ENCODE measurements at places on chromosomes 3 and 15.

GRCh38 chr3:155426524-155427230, 133.2 kb upstream of the STRIT1 start:
- no peak for DNase-seq

GRCh38 chr3:149535333-149535685, 60.8 kb downstream of the TM4SF4 start:
- no peak for DNase-seq

DNA sequence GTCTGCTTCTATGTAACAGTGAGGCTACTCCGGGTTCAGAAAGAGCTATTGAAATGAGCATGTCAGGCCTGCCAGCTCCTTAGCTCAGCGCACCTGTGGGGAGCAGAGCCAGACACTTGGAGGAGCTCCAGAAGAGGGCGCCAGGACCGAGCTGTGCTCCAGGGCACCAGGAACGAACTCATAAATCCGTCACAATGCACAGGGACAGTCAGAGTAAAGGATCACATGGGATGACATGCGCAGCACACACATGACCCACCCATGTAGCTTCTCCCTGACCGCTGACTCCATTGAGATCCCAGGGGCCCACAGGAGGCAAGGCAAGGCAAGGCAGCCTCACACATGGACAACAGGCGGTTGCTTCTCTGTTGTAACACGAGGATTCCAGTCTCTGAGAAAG, 26.0 kb upstream of the GNB5 start:
- DNase-seq, result no peak

- no peak for DNase-seq
Measured at GRCh38 chr3:177887475-177887874, 648.8 kb upstream of the KCNMB2 start.

- DNase-seq, result peak; percentile 20
Measured at GRCh38 chr15:68586274-68586961, 7.6 kb downstream of the CORO2B start.

DNA sequence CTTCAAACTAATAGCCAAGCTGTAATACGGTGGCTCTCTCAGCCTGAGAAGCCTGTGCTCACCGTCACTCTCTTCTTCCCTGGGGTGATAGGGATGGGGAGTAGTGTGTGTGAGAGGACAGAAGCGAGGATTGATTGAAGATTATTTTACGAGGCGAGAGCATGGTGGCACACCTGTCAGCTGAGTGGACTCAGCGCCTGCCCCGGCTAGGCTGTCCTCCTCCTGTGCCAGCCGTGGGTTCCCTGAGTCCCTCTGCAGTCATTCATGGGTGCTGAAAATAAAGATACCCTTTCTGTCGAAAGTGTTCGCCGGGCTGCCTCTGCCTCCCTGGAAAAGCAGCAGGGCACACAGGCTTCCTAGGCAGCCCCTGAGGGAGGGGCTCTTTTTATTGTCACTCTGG, 124.1 kb downstream of the PGPEP1L start:
- DNase-seq, result no peak

GRCh38 chr3:195260280-195260905, 10.6 kb downstream of the XXYLT1 start:
- peak; percentile 17 for DNase-seq

- no peak for DNase-seq
Measured at GRCh38 chr3:64673159-64673715, 14.6 kb downstream of the ADAMTS9 start.

GRCh38 chr3:170331143-170331542, 26.4 kb upstream of the SKIL start:
- no peak for DNase-seq

DNA sequence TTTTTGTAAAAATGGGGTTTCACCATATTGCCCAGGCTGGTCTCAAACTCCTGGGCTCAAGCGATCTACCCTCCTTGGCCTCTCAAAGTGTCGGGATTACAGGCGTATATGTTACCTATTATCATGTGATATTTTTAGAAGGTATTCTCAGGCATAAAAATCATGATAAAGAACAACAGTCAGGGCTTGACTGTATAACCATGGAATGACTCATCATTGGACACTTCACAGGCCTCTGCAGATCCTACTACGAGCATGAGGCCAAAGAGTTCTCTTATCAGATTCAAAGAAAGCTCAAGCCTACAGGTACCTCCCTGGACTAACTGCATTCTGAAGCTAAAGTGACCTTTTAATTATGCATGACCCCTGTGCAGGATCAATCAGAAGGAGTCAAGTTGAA, 91.7 kb upstream of the PRICKLE2 start:
- no peak for DNase-seq

DNA sequence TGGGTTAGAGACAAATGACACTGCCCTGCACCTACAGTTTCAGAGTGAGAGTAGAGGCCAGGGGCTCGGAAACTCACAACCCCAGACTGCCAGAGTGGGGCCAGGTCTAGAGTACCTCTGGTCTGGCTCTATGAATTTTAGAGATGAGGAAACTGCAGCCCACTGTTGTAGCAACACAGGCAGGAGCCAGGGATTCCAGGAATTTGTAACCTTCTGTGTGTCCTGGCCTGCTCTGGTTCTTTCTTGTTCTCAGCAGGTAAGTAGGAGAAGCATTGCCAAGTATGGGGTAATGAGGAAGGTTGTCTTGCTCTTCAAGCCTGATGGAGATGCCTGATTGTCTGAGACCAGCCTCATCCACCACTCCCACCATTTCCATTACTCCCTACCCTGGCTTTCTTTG, 221.8 kb downstream of the UACA start:
- DNase-seq, result no peak

GRCh38 chr15:88605189-88606069, 15.7 kb upstream of the AEN start:
- peak; percentile 27 for DNase-seq

DNA sequence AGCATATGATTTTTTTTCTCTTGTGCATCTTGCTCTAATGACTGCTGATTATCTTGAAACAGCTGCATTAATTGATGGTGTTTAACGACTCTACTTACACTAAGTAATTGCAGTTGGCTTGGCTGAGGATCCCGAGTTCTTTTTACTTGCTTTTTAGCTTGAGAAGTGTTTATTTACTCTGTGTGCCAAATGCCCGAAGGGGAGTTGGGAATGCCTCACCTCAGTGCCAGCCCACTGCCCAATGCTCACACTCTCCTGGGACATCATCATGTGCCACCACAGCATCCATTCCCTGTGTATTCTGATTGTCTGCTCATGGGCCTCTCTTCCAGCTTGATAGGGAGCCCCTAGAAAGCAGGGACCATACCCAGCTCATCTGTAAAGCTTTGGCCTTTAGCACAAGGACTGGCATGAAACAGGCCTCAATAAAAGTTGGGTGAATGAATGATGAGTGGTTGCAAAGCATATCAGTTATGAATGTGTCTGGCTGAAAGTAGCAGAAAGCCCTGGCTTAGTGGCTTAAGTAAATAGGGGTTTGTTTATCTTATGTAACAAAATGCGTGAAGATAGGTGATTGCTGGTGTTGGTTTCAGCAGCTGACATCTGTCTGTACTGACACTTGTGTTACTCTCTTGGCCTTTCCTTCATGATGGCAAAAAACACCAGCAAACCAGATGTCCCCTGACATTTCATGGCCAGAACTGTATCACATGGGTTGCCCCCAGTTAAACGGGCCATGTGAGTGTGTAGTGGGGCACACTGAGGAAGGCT, 8.1 kb downstream of the PXYLP1 start:
- DNase-seq, result no peak

DNA sequence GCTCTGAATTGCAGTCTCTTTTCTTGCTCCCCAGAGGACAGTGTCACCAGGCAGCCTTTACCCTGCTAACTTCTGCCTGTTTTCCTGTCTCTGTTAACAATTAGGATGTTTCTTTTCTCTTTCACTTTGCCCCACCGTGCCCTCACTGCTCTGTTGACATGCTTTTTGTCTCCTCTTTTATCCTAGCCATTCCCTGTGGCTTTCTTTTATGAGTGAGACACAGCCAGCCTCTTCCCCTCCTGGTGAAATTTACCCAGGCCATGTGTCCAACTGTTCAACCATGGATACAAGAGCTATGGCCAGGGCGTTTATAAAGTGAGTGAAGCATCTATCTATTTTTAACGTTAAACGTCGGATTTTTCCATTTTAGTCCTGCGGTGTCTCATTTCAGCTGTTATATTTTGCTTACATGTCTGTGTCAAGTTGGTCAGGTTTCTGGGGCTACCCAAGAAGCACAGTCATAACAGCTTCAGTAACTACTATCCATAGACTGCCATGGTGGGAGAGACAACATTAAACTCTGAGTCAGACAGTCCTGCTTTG, 443.2 kb upstream of the AZI2 start:
- DNase-seq, result no peak

- DNase-seq, result no peak
Measured at GRCh38 chr3:50444782-50445181, 58.7 kb downstream of the CACNA2D2 start.

DNA sequence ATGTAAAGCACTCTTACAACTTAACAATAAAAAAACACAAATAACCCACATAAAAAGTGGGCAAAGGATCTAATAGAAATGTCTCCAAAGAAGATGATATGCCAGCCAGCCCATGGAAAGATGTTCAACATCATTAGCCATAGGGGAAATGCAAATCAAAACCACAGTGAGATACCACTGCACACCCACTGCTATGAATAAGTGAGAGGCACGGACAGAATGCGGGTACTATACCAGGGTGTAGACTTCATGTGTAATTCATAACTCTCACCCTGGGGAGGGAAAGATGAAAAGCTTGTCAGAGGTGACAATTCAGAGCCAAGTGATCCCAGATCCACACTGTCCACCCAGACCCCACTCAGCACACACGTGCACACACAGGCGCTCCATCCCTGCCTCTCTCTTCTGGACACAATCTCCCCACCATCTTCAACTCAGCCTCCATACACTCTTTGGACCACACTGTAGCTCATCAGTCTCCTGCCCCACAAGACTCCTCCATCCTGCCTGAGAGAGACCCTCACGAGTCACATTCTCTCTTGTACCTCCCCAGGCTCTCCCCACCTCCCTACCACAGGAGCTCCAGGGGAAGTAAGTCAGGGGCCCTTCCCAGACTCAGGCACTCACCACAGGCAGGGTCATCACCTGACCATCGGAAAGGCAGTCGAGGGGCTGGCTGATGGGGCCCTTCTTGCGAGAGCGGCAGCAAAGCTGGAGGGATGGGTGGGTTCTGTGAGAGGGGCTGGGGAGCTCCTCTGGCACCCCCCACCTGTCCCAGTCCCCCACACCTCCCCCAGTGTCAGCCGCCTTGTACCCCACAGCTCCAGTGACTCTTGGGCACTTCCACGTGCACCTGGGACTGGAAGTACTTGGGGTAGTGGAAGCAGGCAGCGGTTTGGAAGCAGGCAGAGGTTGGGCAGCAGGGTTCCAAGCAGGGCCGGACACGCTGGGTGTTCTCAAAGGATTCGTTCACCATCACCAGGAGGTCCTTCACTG, 21.3 kb downstream of the PLA2G4E start:
- no peak for DNase-seq

- DNase-seq, result no peak
Measured at GRCh38 chr3:153330901-153331300, 168.9 kb downstream of the RAP2B start.

DNA sequence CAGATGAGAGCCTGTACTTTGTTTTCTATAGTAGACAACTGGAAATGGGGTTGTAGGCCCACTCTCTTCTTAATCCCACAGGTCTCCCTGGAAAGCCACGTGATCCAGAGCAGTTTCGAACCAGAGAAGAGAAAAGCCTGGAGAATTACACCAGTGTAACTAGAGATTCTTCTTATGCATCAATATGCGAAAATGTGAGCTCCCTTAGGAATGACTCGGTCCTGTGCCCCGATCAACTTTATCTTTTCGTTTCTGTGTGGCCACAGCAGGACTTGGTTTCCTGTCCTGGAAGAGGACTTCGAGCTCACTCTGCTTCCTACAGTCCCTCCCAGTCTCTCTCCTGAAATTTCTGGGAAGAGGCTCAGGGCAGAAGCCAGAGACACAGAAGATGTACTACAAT, 73.8 kb upstream of the TPM1 start:
- DNase-seq, result no peak

- DNase-seq, result no peak
Measured at GRCh38 chr15:75584121-75584520, 5.0 kb upstream of the PTPN9 start.

DNA sequence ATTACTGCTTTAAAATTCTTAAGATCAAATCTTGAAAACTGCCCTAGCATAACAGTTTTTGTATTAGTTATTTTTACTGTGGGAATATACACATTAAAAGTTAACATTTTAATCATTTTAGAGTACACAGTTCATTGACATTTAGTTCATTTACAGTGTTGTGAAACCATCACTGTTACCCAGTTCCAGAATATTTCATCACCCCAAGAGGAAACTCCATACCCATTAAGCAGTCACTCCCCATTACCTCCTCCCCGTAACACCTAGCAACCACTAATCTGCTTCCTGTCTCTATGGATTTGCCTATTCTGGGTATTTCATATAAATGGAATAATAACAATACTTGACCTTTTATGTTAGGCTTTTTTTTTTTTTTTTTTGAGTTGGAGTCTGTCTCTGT, 164.1 kb upstream of the LRRFIP2 start:
- DNase-seq, result no peak

DNA sequence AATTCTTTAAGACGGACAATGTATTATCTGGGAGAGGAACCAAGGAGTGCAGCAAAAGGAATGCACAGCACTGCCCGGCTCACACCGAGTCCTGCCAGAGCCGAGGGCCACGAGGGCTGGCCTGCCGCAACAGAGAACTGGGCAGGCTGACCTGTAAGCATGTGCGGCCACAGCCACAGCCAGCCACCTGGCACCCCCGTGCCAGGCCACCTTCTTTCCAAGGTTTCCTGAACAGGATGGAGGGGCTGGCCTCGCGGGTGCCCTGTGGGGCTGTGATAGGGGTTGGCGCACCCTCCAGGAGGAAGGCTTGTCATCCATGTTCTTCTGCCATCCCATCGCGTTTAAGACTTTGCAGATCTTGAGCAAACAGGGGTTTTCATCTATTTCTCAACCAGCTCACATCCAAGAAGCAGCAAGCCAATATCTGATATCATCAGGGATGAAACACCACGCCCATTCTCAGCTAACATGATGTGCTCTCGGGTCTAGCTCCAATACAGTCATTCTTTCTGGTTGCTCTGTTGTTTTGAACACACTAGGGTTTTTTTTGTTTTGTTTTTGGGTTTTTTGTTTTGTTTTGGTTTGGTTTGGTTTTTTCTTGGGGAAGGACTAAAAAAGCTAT, 10.2 kb downstream of the CA12 start:
- peak; percentile 36 for DNase-seq

All from T-helper 2 cell treated with Interferon-gamma antibody and Interleukin-4, amounts not matched to agents 5 μg/mL and 100 μg/mL, for 36 hours (primary cell).